MCF 10A (cell line): ENCODE measurements at places on chromosomes 4 and X. TPM values are rescaled to one million over a fixed set of nuclear protein-coding genes. Genes with fewer than 3 reads are reported as not detected.

DNA sequence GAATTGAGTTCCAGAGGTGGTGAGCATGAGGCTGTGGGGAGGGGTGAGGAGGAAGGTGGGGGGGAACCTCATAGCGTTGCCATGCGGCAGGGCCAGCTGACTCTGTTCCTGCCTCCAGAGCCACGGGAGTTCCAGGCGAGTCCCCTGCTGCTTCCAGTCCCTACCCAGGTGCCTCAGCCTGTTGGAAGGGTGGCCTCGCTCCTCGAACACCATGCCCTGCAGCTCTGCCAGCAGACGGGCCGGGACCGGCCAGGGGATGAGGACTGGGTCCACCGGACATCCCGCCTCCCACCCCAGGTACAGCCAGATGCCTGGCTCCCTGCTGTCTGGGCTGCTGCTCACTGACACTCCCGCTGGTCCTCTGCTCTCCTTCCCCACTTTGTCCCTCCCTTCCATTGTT lies 7.9 kb downstream of the CCDC22 start:
- DNase-seq = no peak
- H3K27ac ChIP-seq = no peak overlapping the region
- H3K4me3 ChIP-seq = no peak overlapping the region
- peaks cover 24% of the 10 kb centered on the region for H3K36me3 ChIP-seq

GRCh38 chrX:97987979-97988378 lies 1104.3 kb downstream of the RPA4 start:
- peaks cover 39% of the 10 kb centered on the region for H3K27me3 ChIP-seq
- no peak overlapping the region for H3K27ac ChIP-seq
- peaks cover 12% of the 10 kb centered on the region for H3K4me1 ChIP-seq
- no peaks in the 10 kb centered on the region for H3K36me3 ChIP-seq
- H3K4me3 ChIP-seq = no peak overlapping the region

- DNase-seq = no peak
- no peaks in the 10 kb centered on the region for H3K4me1 ChIP-seq
- H3K27ac ChIP-seq = no peak overlapping the region
- H3K27me3 ChIP-seq = no peaks in the 10 kb centered on the region
- peaks cover 7% of the 10 kb centered on the region for H3K36me3 ChIP-seq
Observed at GRCh38 chr4:76441881-76442280, 6.9 kb downstream of the SHROOM3 start.

GRCh38 chr4:175823015-175823742 lies 11.1 kb upstream of the GPM6A start:
- no peaks in the 10 kb centered on the region for H3K36me3 ChIP-seq
- no peaks in the 10 kb centered on the region for H3K4me1 ChIP-seq
- no peak overlapping the region for H3K27ac ChIP-seq
- no peaks in the 10 kb centered on the region for H3K27me3 ChIP-seq
- no peak for DNase-seq

DNA sequence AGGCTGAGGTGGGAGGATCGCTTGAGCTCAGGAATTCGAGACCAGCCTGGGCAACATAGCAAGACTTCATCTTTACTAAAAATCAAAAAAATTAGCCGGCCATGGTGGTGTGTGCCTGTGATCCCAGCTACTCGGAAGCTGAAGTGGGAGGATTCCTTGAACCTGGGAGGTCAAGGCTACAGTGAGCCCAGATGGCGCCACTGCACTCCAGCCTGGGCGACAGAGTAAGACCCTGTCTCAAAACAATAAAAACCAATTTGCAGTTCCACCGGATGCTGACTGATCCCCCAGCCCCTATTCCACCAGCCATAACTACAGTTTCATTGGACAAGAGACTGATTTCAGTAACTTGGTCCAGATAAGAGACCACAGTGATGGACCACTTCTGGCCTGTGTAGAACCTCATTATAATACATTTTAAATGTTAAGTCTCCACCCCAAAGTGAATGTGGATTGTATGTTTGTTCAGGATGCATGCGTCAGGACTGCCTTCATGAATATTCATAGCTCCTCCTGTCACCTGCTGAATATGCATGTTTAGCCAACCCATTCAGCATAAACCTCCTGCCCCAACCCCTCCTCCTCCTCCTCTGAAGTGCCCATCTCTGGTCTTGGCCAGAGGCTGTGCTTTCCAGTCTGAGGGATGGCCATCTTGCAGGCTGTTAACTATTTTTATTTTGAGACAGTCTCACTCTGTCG lies 2.3 kb upstream of the SLBP start:
- H3K36me3 ChIP-seq = peaks cover 20% of the 10 kb centered on the region
- peak overlapping the region; percentile 86 for H3K4me3 ChIP-seq
- peaks cover 7% of the 10 kb centered on the region for H3K4me1 ChIP-seq
- no peaks in the 10 kb centered on the region for H3K27me3 ChIP-seq

- no peak overlapping the region for H3K4me3 ChIP-seq
- DNase-seq = no peak
- H3K36me3 ChIP-seq = no peaks in the 10 kb centered on the region
- no peak overlapping the region for H3K27ac ChIP-seq
Observed at GRCh38 chr4:6563935-6564645, 10.9 kb upstream of the MAN2B2 start.

- DNase-seq = no peak
- H3K27me3 ChIP-seq = peaks cover 10% of the 10 kb centered on the region
- H3K27ac ChIP-seq = no peak overlapping the region
- peaks cover 5% of the 10 kb centered on the region for H3K36me3 ChIP-seq
- no peak overlapping the region for H3K4me3 ChIP-seq
Observed at GRCh38 chrX:9635803-9636202, 129.8 kb downstream of the GPR143 start.

GRCh38 chr4:12912896-12913418 lies 571.2 kb downstream of the RAB28 start:
- no peaks in the 10 kb centered on the region for H3K36me3 ChIP-seq
- no peak overlapping the region for H3K4me3 ChIP-seq
- H3K27me3 ChIP-seq = no peaks in the 10 kb centered on the region
- no peak for DNase-seq

DNA sequence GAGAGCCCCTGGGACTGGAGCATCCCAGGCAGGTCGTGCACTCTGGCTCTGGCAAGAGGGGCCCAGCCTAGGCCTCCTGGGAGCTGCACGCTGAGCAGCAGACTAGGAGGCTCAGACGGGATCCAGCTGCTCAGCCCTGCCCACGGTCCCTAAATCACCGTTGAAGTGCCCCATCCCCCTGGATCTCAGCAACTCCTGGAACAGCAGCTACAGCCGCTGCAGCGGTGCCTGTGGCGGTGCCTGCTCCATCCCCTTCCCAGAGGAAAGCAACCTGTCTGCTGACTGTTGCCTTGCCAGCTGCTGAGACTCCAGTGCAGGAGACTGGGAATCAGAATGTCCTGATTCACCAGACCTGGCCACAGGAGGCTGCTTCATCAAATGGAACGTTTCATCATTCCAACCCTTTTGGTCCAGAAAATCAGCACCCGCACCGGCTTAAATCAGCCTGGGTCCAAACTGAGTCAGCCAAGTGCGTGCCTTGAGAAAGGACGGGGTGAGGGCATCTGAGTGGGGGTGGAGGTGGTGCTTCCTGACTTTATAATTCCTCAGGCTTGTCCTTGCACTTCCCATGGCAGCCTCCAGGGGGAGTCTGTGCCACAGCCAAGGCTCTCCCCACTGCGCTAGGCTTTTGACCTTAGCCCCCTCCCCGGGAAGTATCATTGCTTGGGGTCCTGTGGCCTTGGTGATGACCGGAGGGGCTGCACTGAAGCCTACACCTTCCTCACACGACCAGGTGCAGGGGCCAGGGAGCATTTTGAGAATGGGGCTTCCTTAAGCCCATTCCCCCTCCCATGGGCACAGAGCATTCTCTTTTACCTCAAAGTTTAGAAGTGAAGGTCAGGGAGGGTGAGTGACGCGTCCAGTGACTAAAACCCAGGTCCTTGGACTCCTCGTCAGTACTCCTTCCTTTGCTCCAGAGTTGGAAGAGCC lies 6.5 kb downstream of the ZNF185 start:
- no peak overlapping the region for H3K4me3 ChIP-seq
- no peaks in the 10 kb centered on the region for H3K36me3 ChIP-seq
- H3K27me3 ChIP-seq = no peaks in the 10 kb centered on the region
- DNase-seq = peak; percentile 60
- H3K27ac ChIP-seq = no peak overlapping the region

The TMPRSS11A gene
- not detected in 2 replicates for total RNA-seq

The HSFX2 gene
- 0.82 TPM in 1 of 2 replicates, not detected in the other for total RNA-seq
